GDM1 (cell line): ENCODE measurements at places on chromosomes 1 and 21.

DNA sequence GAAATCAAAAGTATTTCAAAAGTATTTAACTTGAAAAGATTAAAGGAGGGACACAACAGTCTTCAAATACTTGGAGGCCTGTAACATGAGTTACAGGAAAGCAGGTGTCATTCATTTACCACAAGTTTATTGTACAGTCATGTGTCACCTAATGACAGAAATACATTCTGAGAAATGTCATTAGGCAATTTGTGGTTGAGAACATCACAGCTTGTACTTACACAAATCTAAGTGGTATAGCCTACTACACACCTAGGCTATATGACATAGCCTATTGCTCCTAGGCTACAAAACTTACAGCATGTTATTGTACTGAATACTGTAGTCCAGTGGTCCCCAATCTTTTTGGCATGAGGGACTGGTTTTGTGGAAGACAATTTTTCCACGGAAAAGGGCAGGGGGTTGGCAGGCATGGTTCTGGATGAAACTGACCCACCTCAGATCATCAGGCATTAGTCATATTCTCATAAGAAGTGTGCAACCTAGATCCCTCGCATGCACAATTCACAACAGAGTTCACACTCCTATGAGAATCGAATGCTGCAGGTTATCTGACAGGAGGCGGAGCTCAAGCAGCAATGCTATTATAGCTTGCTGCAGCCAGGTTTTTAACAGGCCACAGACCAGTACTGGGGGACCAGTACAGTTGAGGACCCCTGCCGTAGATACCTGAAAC, 25.0 kb upstream of the PHTF1 start:
- DNase-seq = no peak

- no peak for DNase-seq
These were observed 229.6 kb upstream of the AJAP1 start for GRCh38 chr1:4424766-4425165.

DNA sequence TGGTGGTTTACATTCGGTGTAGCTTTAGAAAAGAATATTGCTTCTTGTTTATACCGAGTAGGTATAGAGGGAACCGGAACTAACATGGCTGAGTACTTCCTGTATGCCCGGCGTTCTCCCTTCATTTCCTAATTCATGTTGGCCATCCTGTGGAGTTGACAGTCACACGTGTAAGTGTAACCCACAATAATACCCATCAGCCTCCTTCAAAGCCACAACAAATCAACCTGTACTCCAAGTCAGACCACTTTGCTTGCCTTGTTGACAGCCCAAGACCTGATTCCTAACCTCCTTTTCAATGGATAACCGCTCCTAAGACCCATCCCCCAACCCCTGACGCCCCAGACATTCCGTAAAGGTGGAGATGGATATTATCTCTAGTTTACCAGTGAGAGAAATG, 42.1 kb downstream of the UBE2U start:
- no peak for DNase-seq

DNA sequence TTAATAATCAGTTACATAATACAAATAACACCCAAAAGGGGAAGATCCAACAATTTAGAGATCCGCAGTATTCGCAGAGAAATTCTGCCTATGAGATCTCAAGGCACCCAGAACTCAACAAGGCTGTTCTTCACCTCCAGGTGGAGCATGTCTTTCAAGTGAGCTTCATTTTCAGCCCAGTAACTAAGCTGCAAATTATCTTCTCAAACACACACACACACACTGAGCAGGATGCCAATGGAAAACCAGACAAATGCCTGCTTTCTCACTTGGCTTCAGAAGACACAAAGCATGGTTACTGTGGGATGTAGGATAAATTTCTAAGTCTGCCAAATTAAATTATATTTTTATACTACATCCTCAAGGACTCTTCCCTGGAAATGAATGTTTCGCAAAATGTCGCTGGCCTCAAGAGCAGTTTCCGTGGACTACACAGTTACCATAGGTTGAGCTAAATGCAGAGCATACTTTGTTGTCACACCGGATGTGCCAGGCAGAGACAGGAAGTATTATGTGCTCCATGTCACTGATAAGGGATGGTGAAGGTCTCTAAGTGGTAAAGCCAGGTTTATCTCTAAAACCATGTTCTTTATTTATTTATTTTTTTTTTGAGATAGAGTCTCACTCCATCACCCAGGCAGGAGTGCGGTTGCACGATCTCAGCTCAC, 30.3 kb downstream of the UBR4 start:
- peak; percentile 42 for DNase-seq

DNA sequence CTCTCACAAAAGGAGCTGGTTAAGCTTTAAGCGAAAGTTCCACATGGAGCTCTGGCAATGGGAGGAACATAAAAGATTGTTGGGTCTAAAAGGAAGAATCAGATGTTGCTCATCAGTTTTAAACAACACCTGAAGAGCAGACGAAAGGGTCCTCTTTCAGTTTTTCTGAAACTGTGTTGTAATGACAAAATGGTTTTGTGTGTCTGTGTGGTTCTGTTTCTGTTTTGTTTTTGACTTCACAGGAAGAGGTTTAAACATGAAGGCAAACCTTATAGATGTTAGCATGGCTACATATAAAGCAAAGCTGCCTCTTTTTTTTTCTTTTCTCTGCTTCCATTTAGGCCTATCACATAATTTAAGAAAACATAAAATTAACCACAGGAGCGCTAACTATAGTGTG, 136.1 kb downstream of the ZP4 start:
- DNase-seq = no peak

- DNase-seq = peak; percentile 62
These were observed 120.0 kb downstream of the SETD4 start for GRCh38 chr21:35940074-35940927.

DNA sequence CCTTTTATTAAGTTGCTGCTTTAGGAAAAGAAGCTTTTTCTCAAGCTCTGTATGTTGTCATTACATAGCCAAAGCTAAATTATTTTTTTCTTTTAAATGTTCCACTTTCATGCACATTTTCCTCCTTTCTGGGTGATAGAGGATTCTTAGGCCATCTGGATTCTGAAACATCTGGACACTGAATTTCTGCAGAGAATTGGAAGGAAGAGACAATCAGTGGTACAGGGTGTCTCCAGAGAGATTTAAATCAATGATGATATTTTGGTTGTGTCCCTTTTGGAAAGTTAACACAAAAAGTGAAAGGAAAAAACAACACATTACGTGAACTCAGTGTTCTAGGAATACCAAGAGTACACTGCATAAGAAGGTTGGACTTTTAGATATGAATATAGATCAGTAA, 211.4 kb upstream of the PKN2 start:
- DNase-seq = no peak
